ENCODE measurements at places on chromosomes 5 and 9.
A peak's percentile ranks its signal among the peaks of the same experiment; 100 is the strongest.

DNA sequence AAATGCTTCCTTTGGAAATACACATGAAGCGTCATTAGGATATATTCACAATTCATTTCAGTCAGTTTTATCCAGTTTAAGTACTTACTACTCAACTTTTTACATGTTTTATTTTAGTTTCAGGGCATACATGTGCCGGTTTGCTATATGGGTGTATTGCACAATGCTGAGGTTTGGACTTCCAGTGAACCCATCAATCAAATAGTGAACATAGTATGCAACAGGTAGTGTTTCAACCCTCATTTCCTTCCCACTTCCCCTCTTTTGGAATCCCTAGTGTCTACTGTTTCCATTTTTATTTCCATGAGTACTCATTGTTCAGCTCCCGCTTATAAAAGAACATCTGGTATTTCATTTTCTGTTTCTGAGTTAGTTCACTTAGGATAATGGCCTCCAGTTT, 74.7 kb downstream of the TMEM161B start:
- DNase-seq: no peak

DNA sequence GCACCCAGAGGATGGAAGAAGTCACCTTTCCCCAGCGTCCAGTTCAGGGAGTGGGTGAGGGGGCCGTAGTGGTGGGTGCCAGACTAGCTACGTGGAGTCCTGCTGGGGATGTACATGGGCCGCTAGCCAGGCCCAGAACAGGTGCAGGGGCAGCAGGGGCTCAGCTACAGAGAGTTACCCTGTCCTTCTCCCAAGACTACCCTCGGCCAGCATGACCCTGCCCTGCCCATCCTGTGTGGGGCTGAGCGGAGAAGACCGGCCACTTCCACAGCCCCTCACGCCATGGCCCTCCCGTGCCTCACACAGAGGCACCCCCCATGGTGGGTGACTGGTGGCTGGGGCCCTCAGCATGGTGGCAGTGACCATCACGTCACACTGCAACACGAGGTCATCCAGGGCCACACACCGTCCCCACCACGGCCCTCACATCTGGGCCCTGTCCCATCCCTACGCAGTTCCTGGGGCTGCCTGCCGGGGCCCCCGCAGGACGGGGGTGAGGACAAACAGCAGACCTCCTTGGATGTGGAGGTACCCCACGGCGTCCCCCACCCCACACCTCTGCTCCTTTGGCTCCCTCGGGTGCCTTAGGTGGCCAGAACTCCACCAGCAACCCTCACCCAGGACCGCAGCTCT, 977 bp upstream of the DPP7 start:
- no peak for DNase-seq

GRCh38 chr5:139094154-139095131, 103.7 kb downstream of the SIL1 start:
- no peak for DNase-seq

DNA sequence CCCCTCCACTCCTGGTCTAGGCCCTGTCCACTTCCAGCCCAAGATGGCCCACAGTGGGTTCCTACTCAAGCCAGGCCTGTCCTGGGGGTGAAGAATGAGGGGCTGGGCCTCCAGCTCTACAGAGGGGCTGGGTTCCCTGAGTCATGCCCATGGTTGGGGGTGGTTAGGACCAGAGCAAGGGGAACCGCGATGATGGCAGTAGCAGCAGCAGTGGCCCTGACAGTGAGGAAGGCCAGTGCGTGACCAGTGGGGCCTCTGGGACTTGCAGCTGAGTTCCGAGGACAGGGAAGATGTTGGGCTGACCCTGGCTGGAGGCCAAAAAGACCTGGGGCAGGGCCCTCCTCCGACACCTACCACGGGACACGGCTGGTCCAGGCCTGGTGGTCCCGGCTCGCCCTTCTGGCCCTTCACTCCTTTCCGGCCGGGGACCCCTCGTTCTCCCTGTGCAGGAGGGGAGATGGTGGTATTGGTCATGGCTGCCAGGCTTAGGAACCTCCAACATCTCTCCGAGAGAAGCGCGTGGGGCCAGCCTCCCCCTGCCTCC, 9.2 kb upstream of the PHYKPL start:
- DNase-seq: peak; percentile 26

DNA sequence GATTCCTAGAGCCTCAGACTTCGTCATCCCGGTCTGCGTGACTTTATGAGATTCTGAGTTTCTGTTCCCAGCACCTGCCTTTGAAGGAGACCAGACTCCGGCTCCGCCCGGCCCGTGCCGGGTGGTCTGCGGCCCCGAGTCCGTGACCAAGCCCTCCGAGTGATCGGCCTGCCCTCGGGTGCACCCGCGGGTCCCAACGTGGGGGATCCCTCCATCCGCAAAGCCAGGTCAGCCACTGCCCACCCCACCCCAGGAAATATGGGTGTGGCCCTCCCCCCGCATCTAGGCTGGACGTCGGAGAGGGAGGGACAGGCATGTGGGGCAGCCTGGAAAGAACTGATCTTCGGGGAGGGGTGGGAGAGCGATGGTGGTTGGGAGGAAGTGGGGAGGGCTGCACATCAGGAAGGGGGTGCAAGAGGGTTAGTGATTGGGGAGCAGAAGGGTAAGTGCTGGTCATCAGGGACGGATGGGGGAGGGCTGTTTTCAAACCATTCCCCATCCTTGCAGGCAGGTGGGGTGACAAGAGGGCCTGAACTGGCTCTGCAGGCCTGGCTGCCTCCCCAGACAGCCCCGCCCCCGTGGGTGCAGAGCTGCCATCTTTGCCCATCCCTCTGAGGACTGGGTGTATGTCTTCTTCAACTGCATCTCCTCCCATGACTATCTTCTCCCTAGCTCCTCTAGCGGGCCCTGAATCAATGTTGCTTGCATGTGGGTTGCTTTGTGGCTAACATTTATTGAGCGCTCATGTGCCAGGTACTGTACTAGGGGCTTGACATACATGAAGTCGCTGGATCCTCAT, 747 bp downstream of the LRSAM1 start:
- peak; percentile 65 for DNase-seq

DNA sequence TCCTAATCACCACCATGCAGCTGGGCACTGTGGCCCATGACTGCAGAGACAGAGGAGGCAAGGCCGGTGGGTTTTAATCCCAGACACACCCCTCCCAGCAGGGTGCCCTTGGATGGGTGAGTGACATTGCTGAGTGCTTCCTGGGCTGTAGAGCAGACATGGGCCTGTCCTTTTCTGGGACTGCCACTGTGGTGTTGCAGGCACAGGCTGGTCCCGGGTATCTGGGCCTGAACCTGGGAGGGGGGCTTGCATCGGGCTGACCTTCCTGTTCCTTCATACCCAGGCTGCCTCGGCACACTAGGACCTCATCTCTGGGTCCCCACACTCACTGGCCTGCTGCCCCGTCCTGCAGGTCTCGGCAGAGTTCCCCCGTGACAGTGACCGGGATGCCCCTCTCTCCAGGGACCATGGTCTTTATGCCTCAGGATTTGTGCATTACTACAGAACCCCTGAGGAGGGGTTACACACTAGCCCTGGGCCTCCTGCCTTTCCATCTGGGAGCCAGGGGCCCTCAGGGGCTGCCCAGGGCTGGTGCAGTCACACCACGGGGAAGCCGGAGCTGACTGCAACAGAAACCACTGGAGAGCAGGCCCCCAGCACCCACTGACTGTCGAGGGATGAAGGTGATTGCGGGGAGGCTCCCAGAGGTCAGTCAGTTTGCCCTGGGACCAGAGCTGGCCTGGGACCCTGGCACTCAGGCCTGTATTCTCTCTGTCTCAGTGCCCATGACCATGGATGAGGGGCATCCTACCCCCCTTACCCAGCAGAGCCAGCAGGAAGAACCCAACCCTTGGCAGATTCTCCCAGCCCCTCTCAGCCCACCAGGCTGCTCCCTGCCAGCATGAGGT, 8.9 kb upstream of the SLC25A48 start:
- DNase-seq: peak; percentile 13

- DNase-seq: no peak
These were observed 88.0 kb downstream of the PPARGC1B start for GRCh38 chr5:149818116-149818515.

DNA sequence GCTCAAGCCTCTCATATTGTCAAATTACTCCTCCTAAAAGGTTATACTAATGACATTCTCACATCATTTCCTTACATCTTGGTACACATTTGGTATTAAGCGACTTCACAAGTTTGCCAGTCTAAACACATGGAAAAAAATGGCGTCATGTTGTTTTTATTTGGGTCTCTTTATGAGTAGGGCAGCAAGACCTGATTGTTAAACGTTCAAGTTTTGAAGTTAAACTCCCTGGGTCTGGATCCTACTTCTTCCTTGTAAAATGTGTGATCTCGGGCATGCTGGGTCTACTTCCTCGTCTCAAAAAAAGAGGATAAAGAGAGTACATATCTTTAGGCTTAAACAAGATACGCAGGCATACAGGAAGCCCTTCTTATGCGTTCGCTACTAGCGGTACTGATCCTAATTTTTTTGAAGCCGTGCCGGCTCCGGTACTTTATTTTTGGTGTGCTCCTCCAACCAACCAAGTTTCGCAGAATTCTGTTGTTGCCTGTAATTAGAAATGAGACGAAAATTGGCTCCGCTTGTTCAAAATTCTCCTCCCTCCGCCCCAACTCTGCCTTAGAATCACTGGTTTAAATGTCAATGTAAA, 596 bp upstream of the CDC37L1 start:
- no peak for DNase-seq

GRCh38 chr5:92019376-92019990, 636.4 kb upstream of the ARRDC3 start:
- DNase-seq: no peak

DNA sequence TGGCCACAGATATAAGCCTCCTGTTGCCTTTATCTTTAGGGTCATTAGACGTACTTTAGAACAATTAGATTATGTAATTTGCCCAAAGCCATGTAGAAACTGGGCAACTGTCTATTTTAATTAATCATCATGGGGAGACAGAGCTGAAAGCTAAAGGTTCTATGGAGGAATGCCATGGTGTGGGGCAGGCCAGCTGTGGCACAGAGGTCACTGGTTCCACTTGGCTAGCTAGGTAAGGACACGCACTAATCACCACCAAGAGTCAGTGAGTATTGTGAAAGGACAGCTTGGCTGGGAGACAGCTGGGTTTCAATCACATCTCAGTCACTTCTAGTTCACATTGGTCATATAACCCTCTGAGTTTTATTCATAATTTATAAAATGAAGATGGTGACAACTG, 81.7 kb downstream of the HMHB1 start:
- DNase-seq: no peak

- DNase-seq: no peak
These were observed 972.5 kb upstream of the CTNND2 start for GRCh38 chr5:12876541-12877298.

DNA sequence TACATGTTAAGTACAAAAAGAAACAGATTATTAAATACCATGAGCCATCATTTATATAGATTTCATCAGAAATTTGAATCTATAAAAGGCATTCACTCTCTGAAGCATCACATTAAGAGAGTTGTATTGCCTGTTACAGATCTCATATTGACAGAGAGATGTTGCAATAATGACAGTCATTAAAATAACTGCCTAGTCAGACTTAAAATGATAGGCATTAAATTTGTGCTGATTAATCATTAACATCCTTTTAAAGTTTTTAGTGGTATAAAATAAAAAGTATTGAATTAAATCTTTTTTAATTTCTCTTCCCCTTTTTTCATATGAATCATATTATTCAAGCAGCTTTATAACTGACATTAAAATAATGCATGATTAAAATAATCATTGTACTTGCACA, 404.9 kb upstream of the FAM174A start:
- DNase-seq: no peak

DNA sequence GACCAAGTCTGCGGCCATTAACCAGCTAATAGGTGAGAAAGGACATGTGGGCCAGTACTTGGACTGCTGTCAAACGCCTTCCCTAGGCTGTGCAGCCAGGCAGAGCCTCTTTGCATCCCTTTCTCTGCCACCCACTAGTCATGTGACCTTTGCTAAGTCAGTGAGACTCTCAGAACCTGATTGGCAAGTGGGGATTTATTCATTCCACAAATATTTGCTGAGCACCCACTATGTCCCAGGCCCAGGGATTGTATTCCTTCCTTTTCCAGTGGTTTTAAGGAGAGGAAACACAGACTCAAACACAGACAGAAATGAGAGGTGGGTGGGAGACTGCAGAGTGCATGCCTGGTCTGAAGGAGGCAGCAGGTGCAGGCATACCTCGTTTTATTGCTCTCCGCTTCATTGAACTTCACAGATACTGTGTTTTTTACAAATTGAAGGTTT, 71.6 kb upstream of the GALNT10 start:
- no peak for DNase-seq

GRCh38 chr9:113675475-113675941, 200.6 kb upstream of the ZNF618 start:
- DNase-seq: peak; percentile 46

- no peak for DNase-seq
These were observed 36.6 kb downstream of the UHRF2 start for GRCh38 chr9:6449645-6450044.

GRCh38 chr5:57316798-57317327, 143.0 kb downstream of the GPBP1 start:
- no peak for DNase-seq

- no peak for DNase-seq
These were observed 13.4 kb upstream of the GAPT start for GRCh38 chr5:58477760-58478376.

DNA sequence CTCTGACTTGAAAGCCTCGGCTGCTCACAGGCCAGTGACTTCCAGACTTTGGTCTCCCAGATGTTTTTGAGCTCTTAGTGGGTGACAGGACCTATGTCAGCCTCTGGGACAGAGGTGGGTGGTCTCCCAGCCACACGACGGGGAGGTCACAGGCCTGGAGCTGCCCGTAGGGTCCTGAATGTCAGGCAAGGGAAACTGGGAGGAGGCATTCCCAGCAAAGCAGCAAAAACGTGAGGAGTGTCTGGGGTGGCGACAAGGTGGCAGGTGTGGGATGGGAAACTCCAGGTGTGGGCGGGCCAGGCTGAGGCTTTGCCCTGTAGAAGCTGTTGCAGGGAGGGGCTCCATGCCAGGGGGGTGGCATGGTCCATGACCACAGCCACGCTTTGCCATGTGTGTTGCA, 110.5 kb downstream of the CACNA1B start:
- DNase-seq: no peak

DNA sequence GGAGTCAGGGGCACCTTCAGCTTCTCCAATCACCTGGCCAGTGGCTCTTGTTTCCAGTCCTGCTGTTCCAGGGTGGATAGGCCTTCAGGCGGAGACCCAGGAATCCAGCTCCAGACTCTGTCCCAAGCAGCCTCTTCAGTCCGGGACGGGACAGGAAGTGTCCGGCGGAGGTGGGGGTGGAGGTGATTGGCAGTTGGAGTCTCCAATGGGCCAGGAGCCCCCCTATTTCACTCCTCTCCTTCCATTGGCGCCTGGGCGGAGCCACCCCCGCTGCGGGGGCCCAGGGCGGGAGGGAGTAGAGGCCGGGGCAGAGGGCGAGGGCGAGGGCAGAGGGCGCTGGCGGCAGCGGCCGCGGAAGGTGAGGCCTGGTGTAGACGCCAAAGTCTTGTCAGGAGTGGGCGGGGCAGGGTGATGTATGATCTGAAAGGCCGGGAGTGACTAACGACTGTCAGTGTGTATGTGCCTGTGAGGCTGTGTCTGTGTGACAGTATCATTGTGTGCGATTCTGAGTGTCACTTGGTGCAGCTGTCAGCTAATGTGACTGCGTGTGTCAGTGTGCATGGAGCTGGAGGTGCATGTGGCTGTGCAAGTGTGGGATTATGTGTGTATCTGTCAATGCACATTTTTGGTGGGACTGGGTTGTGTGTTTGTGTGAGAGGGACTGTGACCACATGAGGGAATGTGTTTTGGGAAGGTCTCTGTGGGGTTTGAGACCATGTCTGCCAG, at the start of gene IL11RA:
TSS of gene IL11RA (plus strand) at position 310 of the 726 bp plus-strand sequence. CDS start 3,033 bp downstream, outside the sequence.
- DNase-seq: peak; percentile 93

- peak; percentile 89 for DNase-seq
These were observed 12.1 kb downstream of the OR2V2 start for GRCh38 chr5:181159286-181160151.

Data from femur (tissue), 1 donor.